Testis (tissue), 5 donors: ENCODE measurements at places on chromosomes 6 and 20. TPM values are rescaled to one million over a fixed set of nuclear protein-coding genes. Genes with fewer than 3 reads are reported as not detected.

- no peaks in the 10 kb centered on the region for H3K27me3 ChIP-seq
- H3K36me3 ChIP-seq, result no peaks in the 10 kb centered on the region
- peak within 1 kb of the TSS; percentile 74 for H3K27ac ChIP-seq
- peak within 1 kb of the TSS; percentile 70 for H3K4me3 ChIP-seq
- DNase-seq, result peak; percentile 61
These were observed at the start of gene SLC22A3 for GRCh38 chr6:160348223-160349019. Gene SLC22A3, plus strand, starts transcription at chr6:160348378. Its CDS starts 42 bp downstream, at chr6:160348420.

DNA sequence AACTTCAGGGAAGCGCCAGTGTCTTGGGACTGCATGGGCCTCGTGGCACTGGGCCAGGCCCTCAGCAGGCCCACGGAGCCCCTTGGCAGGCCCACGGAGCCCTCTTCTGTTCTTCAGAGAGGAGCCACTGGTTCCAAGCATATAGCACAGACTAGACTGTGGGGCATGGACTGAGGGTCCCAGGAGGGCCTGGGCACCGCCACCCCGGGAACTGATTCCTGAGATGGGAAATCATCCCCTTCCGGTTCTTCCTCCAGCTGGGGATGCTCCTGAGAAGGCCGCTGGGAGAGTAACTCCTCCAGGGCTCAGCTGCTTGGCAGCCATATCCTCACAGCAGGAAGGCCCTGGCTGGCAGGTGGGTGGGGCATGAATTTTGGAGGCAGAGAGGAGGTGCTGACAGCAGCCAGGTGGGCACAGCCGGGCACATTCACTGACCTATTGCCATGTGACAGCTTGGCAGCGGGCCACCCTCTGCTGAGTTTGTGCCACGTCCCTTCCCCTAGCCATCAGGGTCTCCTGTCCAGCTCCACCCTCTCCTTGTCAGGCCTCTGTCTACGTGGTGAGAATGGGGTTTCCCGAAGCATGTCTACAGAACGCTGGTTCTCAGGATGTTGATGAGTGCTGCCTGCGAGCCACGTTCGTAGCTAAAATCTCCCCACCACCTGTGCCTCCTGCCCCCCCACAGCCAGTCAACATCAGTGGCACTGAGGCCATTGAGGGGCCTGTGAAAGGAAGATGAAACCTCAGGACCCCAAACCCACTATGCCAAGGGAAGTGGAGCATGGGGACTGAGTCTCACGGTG is 152.1 kb downstream of the TAF4 start:
- no peak for DNase-seq
- no peaks in the 10 kb centered on the region for H3K4me1 ChIP-seq
- no peak overlapping the region for H3K4me3 ChIP-seq
- H3K36me3 ChIP-seq, result no peaks in the 10 kb centered on the region

DNA sequence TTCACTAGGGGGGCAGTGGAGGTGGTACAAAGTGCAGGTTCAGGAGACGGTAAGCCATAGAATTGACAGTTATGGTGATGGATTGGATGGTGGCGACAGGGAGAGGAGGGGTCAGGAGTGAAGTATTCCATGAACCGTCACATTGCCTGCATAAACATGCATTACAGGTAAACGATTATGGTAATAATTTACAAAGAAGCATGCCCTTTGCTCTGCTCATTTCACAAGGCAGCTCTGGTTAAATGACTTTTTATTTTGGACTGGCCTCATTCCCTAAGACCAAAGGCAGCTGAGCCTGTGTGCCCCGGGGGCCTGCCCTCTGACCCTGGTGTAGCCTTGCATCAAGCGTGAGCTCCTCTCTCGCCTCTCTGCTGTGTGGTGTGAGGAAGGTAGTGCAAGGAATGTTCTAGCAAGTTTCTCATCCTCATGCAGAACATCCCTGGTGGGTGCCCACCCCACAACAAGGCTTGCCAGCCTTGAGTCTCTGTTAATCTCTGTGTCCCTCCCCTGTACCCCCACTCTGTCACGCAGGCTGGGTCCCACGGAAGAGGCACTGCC is 59.0 kb downstream of the PPP1R14C start:
- DNase-seq, result no peak
- H3K27me3 ChIP-seq, result no peaks in the 10 kb centered on the region
- no peak overlapping the region for H3K4me3 ChIP-seq
- no peak overlapping the region for H3K27ac ChIP-seq
- H3K36me3 ChIP-seq, result peaks cover 3% of the 10 kb centered on the region
- H3K4me1 ChIP-seq, result peaks cover 7% of the 10 kb centered on the region

The TMC2 gene
- polyA plus RNA-seq, result 0.59 TPM

The ANKRD66 gene
- 0.83 TPM for polyA plus RNA-seq

The RNASET2 gene
- 44.5 TPM for polyA plus RNA-seq

The BTNL2 gene
- not detected for polyA plus RNA-seq

The VGLL2 gene
- 1.7 TPM for polyA plus RNA-seq
